CD4-positive, alpha-beta T cell treated with Interleukin-12 subunit alpha and Interleukin-12 subunit beta, for 1 hour (primary cell): ENCODE measurements at places on chromosomes 2 and 18.

DNA sequence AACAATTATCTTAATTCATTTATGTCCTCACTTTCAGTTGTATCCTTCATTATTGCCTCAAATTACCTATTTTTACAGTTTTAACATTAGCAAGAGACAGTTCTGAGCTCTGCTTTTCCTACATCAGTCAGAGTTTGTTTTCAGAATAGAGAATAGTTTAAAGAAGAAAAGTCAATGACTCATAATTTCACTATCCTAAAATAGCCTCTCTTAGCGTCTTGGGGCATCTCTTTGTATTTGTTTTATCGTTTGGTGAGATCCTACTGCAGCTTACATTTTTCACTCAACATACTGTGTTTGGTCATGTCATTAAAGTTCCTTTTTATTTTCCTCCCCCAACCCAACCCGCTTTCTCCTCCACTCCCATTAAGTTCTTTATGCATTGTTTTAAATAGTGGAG lies 3.8 kb downstream of the SEC11C start:
- no peak for DNase-seq

- DNase-seq: no peak
Observed at GRCh38 chr2:121247971-121248370, 37.0 kb downstream of the TFCP2L1 start.

DNA sequence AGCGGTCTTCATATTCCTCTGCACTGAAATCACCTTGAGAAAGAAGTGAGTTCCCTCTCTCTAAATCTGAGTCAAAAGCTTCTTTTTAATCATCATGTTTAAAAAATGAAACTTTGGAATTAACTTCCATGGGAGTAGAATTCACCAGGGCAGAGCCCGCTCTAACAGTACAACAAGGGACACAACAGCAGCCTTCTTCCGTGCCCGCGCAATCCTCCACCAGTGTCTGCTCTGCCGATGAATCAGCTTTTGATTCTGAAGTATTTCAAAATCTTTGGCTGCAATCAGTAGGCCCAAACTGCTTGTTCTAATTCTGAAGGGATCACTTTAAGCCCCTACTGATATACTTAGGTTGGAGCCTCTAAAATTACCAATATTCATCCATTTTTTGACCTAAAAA lies 76.9 kb downstream of the USP40 start:
- no peak for DNase-seq

DNA sequence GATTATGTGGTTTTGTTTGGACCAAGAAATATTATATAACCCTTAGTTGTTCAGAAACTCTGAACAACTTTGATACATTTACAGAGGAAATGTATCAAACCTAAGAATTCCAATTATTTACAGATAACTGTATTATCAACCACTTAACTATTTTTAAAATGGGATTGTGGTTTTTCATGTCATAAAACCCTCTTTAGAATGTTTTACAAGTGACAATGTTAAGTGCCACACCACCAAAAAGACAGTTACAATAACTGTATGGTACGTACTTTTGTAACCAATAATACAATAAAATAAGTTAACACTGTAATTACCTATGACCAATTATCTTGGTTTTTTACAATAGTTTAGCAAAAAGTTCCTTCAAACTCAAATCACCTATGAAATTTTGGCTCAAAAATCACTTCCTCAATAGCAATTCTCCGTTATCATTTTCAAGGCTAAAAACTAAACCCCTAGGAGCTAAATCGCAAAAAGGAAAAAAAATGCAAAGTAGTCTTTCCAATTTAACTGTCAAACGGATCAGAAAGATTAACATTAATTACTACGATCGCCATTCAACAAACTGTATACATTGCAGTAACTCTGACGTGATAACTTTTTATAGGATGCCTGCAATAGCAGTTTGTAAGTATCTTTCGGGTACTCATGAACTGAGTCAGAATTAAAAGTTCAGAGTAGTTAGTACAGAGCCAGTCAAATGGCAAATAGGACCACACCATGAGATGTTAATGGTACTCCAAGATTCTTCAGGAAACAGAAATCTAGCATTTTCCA lies 1.5 kb downstream of the ROCK1 start:
- no peak for DNase-seq

DNA sequence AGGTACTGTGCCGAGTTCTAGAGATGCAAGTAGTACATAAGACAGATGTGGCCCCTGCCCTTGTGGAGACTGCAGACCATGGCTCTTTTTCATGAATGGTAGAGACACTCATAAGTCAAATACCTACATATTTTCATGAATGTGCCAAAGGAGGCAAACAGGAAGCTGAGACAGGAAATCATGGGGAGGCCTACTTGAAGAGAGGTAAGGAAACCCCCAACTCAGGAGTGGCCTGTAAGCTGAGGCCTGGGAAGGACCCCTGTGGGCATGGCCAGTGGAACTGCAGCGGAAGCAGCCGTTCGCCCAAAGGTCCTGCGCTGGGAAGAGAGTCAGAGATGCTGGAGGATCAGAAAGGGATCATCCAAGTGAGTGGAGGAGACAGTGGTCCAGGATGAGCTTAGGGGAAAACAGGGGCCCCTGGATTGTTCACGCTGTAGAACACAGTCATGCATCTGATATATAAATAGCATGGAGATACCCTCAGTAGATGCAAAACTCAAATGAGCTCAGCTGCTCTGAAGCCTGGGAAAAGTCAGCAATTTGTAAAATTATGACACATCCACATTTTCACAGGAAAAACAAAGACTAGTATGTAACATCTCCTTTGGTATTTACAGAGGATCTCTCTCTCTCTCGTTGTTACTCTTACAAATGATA lies 228.9 kb downstream of the NEDD4L start:
- DNase-seq: no peak

- DNase-seq: no peak
Observed at GRCh38 chr2:74646834-74647482, 1.2 kb downstream of the M1AP start.

GRCh38 chr2:75003773-75004172 lies 45.3 kb downstream of the POLE4 start:
- DNase-seq: no peak

GRCh38 chr2:196075196-196075595 lies 6.6 kb upstream of the DNAH7 start:
- no peak for DNase-seq

GRCh38 chr2:132815516-132815915 lies 145.5 kb upstream of the LYPD1 start:
- DNase-seq: no peak

GRCh38 chr18:72104851-72105250 lies 439.3 kb downstream of the CBLN2 start:
- DNase-seq: no peak

GRCh38 chr18:58596265-58596681 lies 32.6 kb downstream of the ALPK2 start:
- DNase-seq: no peak

GRCh38 chr18:3468066-3468705 lies 18.2 kb downstream of the TGIF1 start:
- no peak for DNase-seq

DNA sequence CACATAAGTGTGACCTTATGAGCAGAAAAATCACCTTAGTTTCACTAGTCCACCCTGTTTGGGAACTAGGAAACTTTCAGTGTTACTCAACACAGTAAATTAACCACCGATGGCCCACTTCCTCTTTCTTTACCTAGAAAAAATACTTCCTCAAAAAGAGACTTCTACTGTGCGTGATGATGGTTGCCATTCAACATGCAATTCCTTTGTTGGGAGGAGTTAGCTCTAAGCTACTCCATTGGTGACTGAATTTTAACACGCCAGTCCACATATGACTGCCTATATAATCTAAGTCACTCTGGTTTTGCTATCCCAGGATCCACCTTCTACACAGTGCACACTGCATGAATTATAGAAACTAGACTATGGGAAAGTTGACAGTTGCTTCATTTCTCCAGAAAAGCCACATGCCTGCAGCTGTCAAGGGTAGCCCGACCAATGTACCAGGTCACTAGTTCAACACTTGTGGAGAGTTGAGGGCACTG lies 47.8 kb upstream of the REG3G start:
- no peak for DNase-seq

DNA sequence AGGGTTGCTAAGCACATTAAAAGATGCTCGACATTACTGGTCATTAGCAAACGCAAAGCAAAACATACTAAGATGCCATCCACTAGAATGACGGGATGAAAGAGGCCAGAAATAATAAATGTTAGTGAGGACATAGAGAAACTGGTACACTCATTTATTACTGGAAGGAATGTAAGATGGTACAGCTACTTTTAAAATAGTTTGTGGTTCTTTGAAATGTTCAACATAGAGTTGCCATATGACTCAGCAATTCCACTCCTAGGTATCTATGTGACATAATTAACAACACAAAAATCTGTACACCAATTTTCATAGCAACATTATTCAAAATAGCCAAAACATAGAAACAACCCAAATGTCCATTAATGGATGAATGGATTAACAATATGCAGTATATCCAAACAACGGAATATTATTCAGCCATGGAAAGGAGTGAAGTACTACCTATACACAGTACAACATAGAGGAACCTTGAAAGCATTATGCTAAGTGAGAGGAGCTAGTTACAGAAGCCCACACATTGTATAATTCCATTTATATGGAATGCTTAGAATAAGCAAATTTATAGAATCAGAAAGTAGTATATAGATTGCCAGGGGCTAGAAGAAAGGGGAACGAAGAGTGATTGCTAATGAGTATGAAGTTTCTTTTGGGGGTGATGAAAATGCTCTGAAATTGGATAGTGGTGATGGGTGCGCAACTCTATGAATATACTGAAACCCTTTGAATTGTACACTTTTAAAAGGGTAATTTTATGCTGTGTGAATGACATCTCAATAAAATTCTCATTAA lies 61.9 kb upstream of the IL1R1 start:
- no peak for DNase-seq

DNA sequence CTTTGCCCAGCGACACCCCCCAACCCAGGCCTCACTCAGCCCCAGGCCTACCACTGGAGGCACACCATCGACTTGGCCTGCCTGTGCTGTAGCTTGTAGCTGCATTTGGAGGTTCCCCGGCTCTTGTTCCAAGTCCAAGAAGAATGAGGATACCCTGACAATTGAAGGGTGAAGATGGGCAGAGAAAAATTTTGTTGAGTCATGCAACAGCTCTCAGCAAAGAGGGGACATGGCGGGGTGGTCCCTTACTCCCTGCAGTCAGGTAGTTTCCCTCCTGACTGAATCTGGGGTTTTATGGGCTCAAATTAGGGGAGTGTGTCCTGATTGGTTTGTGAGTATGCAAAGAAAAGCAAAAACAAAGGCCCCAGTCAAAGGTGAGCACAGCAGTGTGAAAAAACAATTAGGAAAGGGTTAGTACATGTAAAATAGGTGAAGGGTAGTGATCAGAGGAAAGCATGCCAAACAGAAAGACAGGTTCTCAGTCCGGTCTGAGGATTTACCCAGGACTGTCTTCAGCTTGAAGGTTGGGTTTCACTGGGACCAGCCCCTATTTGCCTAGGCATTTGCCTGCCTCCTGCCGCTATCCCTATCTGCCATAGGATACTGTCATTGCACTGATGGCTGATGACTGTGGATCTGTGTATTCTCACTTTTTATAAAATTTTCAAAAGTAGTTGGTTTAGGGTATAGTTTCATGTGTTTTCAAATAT lies 316.4 kb upstream of the RND3 start:
- no peak for DNase-seq

- no peak for DNase-seq
Observed at GRCh38 chr2:29006980-29007301, 25.8 kb downstream of the TOGARAM2 start.

DNA sequence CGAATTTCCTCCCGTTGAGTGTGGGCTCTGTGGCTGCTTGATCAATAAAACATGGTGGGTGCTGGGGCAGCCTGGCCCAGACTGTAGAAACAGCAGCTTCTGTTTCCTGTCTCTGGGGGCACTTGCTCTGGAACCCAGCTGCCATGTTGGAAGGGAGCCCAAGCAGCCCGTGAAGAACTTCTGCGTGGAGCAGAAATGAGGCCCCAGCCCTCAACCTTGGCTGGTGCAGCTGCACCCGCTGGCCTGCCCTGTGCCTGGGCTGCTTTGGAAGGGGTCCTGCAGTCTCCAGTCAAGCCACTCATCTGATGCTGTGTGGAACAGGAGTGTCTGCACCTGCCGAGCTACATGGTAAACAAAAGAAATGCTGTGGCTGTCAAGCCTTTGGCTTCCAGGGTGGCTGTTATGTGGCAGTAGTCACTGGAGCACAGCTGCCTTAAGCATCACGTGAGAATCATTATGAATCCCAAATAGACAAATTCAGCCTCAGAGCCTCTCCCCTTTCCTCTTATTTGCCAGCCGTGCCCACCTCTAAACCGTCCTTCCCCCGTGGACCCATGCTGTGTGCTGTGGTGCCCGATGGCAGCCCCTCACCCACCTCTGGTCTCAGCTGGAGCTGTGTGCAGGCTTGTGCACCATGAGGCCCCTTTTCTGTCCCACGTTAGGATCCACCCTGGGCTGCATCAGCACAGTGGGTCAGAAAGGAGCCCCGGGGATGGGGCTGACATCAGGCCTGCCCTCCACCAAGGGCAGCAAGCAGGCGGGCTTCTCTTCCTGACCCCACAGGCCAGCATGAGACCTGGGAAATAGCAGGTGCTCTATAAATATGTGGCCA lies 134.0 kb upstream of the HDAC4 start:
- no peak for DNase-seq

DNA sequence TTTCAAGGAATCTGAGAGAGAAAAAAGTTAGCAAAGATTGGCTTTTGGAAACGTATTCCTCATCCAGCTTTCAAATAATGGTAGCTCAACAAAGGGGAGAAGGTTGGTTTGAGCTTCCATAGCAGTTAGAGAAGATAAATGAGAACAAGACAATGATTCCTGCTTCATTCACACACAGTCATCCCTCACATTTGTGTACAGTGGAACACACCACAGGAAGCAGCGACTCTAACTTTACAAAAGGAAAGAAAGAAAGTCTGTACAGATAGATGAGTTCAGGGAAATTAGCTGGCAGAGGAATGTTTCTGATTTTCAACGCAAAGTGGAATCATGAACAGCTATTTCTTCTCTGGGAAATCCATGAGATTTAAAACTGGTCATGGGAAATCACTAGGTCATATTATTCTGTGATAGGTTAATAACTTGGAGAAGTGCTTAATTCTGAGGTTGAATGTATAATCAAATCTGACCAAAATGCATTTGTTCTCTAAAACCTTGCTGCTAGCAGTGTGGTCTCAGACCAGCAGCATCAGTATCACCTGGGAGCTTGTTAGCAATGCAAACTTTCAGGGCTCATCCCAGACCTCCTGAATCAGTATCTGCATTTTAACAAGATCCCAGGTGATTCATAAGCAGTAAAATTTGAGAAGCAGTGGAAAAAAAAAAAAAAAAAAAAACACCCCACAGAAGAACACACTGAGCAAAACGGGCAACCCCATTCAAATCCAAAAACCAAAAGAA lies 112.0 kb downstream of the GRB14 start:
- no peak for DNase-seq

- no peak for DNase-seq
Observed at GRCh38 chr18:6659963-6660725, 69.4 kb upstream of the ARHGAP28 start.
